ENCODE measurements at places on chromosomes 5 and 9.
A peak's percentile ranks its signal among the peaks of the same experiment; 100 is the strongest.

GRCh38 chr5:61735995-61736394, 403.9 kb downstream of the ZSWIM6 start:
- no peak for DNase-seq

- no peak for DNase-seq
These were observed 19.8 kb upstream of the CARTPT start for GRCh38 chr5:71699233-71699632.

GRCh38 chr5:154394307-154394706, 51.5 kb upstream of the SAP30L start:
- no peak for DNase-seq

- DNase-seq = no peak
These were observed 43.2 kb downstream of the UBE2QL1 start for GRCh38 chr5:6491919-6492290.

GRCh38 chr5:179462040-179462439, 88.3 kb upstream of the RUFY1 start:
- DNase-seq = no peak

GRCh38 chr5:136034984-136035383, 6.2 kb downstream of the TGFBI start:
- no peak for DNase-seq

DNA sequence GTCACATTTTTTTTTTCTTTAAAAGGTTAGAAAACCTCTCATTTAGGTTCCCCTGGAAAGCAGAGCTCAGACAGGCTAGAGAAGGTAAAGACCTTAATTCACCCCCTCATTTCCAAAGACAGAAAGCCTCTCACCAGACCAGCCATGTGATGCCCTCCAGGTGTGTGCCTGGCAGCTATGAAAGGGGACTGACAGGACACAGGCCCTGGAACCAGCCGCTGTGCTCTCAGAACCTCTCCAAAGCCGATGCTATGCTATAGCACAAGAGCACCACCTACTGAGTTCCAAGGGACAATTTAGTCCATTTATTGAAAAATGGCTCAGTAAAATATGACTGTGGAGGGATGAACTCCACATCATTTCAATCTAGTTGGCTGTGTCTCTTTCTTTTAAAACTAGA, 48.8 kb downstream of the FANCC start:
- DNase-seq = no peak

DNA sequence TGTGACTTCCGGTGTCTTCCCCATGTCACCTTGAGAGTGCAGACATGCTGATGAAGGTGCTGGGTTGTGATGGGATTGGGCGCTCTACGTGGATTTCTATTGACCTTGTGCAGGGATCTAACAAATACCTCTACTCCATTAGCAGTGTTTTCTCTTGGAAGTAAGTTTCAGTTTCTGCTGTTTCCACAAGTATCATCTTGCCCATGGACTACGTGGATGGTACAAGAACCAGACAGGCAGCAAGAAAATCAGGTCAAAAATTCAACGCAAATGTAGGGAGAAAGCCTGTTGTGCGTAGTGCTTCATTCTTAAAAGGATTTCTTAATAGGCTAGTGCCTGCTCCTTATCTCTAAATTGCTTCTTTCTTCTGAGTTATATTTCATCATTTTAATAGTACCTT, 60.8 kb downstream of the AOPEP start:
- no peak for DNase-seq

DNA sequence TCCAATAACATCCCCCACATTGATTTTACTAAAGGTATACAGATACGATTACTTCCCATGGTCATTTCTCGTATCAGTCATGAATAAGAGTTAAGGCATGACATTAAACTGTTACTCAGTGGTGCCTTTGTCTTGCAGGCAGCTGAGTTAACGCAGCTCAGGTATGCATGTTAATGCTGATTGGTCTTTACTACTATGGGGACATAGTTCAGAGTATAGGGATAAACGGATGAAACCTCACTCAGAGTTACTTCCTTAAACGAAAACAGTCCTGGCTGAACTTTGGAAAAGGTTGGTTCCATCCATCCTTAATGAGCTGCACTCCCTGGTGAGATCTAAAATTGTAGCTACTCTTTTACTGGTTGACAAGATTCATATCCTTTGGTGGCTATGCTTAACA, 87.0 kb downstream of the ACTL7B start:
- no peak for DNase-seq

DNA sequence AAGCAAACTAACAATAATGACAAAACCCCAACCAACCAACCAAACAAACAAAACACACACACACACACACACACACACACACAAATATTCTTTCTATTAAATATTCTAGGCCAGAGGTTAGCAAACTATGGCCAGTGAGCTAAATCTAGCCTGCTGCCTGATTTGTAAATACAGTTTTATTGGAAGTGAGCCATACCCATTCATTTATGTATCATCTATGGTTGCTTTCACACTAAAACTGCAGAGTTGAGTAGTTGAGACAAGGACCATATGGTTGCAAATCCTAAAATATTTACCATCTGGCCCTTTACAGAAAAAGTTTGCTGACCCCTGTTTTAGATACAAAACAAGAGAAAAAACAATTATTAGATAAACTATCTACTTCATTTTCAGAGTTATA, 620.5 kb upstream of the SEMA6A start:
- DNase-seq = no peak

GRCh38 chr9:75855509-75855908, 35.0 kb upstream of the PCSK5 start:
- DNase-seq = no peak

GRCh38 chr9:38234479-38235170, 157.9 kb upstream of the ALDH1B1 start:
- no peak for DNase-seq

GRCh38 chr5:72600391-72600981, 93.3 kb upstream of the ZNF366 start:
- DNase-seq = no peak

DNA sequence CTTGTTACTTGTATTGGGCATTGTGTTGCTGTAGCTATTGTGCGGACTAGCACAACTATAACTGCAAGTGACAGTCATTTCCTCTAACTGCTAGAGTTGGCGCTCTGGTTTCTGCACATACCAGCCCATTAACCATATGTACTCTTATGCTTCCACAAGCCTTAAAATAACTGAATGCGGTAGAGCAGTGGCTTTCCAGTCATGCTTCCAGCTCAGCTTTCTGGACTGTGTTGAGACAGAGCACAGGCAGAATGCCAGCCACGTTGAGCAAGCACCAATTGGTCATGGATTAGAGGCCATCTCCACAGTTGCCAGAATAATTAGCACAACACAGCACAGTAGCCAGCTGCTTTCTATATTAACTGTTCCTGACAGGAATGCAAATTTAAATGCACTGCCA, 12.2 kb downstream of the INVS start:
- no peak for DNase-seq

- DNase-seq = no peak
These were observed 94.5 kb upstream of the LIFR start for GRCh38 chr5:38650946-38651345.

DNA sequence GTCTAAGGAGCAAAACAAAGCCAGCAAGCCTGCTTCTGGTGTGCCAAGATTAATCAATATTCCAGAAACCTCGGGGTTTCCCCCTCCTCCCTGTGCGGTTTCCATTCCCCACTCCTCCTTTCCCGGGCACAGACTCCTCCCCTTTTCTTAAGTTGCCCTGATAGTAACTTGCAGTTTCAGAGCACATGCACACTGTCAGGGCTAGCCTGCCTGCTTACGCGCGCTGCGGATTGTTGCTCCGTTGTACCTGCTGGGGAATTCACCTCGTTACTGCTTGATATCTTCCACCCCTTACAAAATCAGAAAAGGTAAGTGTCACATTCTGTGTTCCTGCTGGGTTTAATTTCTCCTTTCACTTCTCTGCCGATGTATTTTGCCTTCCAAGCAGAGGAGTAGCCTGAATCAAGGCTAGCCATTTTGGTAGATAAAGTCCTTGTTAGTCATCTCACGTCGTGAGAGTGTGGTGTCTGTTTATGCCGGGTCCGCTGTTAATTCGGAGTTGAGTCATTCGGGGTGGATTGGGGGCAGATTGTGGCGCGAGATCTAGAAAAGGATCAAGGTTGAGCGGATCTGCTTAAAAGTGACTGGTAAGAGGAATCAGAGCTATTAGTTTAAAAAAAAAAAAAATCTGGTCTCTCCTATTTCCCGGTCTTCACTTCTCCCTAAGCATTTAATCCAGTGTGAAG, at the start of gene SLC1A3:
TSS of gene SLC1A3 (plus strand) at position 179 of the 686 bp plus-strand sequence. CDS start 1,818 bp downstream, outside the sequence.
- no peak for DNase-seq

GRCh38 chr5:163108351-163108750, 329.0 kb upstream of the CCNG1 start:
- DNase-seq = no peak

- DNase-seq = no peak
These were observed 155.4 kb upstream of the MAP3K1 start for GRCh38 chr5:56659971-56660370.

GRCh38 chr9:135946392-135946994, 14.7 kb downstream of the UBAC1 start:
- DNase-seq = no peak

GRCh38 chr5:80935811-80936385, 24.3 kb upstream of the RASGRF2 start:
- DNase-seq = peak; percentile 5

DNA sequence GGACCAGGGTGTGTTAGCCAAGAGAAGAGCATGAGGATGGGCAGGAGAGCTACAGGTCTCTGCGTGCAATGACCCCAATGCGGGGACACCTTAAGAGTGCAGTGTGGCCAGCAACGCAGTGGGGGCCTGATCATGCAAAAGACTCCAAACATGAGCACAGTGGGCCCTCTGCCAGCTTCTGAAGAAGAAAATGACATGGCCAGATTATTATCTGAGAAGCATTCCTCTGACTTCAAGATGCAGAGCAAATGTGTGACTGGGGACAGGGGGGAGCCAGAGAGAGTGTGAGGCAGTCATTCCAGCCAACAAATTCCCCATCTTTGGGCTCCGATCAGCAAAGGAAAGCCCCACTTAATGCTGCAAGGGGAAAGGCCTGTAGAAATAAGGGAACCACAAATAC, 229.4 kb downstream of the CDK5RAP2 start:
- no peak for DNase-seq

GRCh38 chr5:91059409-91059808, 323.7 kb downstream of the ARRDC3 start:
- peak; percentile 4 for DNase-seq

- DNase-seq = no peak
These were observed 485.1 kb upstream of the PAPPA start for GRCh38 chr9:115668521-115668920.

GRCh38 chr9:15433191-15433590, 10.5 kb downstream of the SNAPC3 start:
- no peak for DNase-seq

DNA sequence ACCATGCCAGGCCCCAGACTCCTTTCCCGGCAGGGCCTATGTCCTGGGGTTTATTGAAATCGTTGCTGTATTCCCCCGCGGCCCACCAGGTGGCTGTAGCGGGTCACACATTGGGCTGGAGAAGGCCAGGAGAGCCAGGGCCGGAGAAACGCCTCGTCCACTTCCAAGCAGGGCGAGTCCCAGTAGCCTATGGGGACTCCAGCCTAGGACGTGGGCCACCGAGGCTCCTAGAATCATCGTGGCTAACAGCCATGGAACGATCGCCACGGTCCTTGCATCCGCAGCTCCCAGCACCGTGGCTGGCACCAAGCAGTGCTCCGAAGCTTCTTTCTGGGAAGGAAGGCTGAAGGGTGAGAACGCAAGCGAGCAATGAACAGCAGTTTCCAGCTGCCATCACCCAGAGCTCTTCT, 87.7 kb downstream of the ENTREP1 start:
- DNase-seq = no peak

DNA sequence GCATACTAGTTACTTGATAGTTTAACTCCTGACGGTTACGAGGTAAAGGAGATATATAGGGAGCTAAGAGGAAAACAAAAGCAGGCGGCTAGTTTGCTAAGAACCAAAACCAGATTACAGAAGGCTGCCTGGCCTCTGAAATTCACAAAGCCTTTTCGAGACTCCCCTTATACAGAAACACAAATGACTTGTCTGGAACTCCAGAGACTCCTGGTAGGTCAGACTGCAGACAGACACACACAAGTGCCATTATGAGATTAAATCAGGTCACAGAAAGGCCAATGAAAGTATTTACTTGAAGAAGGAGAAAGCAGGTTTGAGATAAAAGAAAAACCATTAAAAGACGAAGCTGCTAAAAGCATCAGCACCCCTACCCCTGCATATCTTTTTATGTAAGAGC, 142.5 kb upstream of the LRRTM2 start:
- DNase-seq = no peak

DNA sequence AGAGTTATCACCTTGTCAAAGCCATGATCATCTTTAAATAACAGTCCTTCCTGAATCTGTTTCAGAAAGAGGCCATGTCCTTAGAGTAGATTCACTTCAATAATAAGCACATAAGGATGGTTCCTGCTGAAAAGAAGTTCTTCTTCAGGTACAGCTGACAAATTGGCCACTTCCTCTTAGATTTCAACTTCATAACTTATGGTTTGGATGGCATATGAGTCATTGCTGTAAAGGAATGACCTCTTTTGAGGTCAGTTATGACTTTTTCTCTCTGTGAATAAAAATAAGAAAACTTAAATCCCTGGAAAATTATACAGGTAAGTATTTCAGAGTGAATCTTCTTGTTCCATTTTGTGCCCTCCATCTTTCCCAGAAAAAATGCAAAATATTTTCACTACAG, 555.3 kb upstream of the ZNF462 start:
- no peak for DNase-seq

GRCh38 chr5:119343766-119344165, 12.1 kb upstream of the TNFAIP8 start:
- peak; percentile 62 for DNase-seq

GRCh38 chr9:108588246-108588645, 267.5 kb downstream of the ACTL7B start:
- no peak for DNase-seq

DNA sequence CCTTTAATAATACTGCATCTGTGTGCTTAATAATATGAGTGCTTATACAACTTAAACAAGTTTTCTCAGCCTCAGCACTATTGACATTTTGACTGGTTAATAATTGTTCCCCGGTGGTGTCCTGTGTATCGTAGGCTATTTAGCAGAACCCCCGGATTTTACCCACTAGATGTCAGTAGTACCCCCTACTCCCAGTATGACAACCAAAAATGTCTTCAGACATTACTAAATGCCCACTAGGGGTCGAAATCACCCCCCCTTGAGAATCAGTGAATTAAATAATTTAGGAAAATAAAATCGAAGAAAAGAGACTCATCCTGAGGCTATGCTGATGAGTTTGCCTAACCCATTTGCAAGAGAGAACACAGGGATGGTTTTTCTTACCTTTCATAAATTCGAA, 166.3 kb downstream of the ATP10B start:
- no peak for DNase-seq

GRCh38 chr5:146026307-146027010, 78.9 kb downstream of the PLAC8L1 start:
- DNase-seq = no peak

DNA sequence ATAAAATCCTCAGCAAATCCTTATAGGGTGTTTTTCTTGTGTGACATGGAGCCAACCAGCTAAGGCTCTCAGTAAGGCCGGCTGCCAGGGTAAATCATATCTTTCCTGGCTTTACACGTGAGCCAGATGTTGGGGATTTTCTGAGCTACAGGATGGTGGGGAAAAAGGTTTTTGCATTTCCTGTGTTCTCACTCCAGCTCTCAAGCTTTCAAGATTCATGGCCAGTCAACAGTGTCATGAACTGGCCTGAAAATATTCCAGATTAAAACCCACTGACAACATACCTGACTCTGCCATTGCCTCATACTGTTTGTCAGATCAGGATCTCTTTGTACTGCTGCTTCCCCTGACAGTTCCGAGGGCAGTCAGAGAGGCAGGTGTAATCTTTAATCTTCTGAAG, 306.9 kb downstream of the GLIS3 start:
- no peak for DNase-seq

Measured in CD4-positive, alpha-beta T cell treated with Interleukin-21 for 1 hour (primary cell).